Suppressor macrophage treated with lipopolysaccharide for 1 hour (primary cell): ENCODE measurements at places on chromosomes 2 and 18.

DNA sequence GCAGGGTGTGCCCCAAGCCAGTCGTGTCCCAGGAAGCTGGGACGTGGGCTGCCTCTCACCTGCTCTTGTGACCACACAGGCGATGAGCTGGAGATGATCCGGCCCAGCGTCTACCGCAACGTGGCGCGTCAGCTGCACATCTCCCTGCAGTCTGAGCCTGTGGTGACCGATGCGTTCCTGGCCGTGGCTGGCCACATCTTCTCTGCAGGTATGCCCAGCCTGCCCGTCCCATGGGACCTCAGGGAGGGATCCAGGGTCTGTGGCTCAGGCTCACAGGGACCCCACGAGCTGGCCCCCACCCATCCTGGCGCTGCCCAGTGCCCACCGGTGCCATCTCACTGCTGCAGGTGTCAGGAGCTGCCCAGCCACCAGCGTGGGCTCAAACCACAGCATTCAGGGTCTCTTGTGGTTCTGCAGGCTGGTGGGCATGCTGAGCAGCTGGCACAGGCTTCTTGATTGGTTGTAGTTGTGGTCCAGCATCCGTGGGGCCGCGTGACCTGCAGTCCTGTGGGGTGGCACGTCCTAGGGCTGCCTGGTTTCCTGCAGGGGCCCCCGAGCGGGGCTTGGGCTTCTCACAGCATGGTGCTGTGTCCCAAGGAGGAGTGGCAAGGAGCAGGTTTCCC is 3.8 kb downstream of the BOK start:
- no peak for DNase-seq

DNA sequence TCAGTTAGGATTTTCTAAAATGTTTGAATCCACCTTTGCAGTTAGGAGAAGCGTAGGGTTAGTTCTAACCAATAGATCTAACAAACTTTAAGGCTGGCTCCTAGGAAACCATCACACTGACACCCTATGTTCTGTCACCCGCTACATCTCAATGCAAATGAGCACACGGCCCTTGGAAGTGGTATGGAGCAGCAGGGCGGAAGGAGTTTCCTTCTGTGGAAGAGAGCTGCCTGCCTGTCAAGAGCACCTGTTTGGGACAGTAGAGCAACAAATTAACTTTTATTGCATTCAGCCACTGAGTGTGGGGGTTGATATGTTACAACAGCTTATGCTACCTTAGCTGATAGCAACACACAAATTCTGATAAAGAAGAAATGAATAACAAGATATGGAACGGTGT is 306.9 kb upstream of the RAB6C start:
- no peak for DNase-seq

GRCh38 chr2:30756051-30756719 is 51.1 kb downstream of the CAPN13 start:
- peak; percentile 4 for DNase-seq

DNA sequence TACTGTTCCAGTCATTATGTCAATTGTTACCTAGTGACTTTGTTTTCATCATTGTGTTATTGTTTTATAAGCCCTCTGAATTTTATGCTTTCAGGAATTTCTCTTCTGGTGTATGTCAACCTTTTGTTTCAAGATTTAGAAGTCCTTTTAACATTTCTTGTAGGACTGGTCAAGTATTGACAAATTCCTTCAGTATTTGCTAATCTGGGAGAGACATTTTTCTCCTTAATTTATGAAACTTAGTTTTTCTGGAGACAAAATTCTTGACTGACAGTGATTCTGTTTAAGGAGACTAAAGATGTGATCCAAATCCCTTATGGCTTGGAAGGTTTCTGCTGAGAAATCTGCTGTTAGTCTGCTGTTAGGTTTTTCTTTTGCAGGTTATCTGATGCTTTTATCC is 84.9 kb upstream of the NT5C1B start:
- DNase-seq = no peak

GRCh38 chr18:51153659-51154371 is 43.7 kb downstream of the MEX3C start:
- no peak for DNase-seq

DNA sequence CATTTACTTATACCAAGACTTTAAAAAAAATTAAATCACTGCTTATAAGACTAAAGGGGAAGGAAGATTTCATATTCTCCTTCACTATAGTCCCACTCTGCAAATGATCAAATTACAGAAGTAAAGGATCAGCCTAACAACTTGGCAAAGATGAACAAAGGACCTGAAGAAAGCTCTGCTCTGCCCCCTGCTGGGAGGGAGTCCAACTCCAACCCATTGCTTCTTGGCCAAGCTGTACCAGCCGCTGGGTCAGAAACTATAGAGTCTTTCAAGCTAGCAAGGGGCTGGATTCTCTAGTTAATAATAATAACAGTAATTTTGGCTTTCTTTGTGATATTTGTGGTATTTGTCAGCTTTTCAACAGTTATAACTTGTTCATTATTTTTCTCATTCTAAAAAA is 927.0 kb upstream of the CRIM1 start:
- peak; percentile 29 for DNase-seq

DNA sequence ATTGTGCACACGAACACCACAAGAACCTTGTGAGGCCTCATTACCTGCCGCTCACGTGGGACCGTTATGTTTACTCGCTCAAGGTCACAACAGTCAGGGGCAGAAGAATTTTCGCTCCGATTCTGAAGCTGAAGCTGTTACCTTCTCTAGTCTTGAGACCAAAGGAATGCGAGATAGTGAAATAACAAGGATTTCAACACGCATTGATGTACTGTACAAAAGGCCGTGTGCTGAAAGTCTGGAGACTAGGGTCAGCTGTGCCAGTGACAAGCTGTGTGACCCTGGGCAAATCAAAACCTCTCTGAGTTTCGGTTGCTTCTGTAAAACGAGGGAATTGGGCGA is 583 bp downstream of the NEMP2 start:
- no peak for DNase-seq

- DNase-seq = no peak
Measured at GRCh38 chr2:85607268-85608215, 4.3 kb downstream of the C2orf68 start.

DNA sequence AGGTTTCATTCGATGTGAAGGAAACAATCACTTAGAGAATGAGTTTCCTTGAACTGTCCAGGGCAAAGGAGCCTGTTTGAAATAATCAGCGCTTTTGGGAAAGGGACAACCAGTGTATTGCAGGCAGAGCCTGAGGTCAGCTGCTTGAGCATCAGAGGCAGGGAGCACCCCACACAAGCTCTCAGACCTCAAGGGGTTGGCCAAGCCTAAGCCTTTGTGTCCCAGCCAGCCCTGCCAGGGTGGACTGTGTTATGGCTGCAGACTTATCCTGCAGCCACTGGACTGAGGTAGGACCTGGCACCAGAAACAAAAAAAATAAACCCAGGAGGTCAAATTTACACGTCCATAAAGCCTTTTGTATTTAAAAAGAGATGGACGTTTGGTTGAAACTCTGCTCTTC is 228.3 kb downstream of the SEPTIN10 start:
- DNase-seq = no peak

DNA sequence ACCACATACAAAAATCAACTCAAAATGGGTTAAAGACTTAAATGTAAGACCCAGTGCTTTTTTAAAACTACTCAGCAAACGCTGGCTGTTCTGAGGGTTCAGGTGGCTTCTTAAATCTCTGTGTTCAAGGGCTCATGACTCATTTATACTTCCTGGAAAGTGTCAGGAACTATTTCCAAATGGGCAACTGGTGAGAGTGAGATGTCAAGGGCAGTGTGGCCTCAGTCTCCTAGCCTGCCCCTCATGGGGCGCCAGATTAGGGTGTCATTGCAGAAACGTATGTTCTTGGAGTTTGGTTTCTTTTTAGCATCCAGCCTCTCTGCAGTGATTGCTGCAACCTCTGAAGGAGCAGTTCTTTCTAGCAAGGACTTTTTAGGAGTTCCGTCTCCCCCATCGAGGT is 485.4 kb downstream of the TNS1 start:
- DNase-seq = peak; percentile 26

DNA sequence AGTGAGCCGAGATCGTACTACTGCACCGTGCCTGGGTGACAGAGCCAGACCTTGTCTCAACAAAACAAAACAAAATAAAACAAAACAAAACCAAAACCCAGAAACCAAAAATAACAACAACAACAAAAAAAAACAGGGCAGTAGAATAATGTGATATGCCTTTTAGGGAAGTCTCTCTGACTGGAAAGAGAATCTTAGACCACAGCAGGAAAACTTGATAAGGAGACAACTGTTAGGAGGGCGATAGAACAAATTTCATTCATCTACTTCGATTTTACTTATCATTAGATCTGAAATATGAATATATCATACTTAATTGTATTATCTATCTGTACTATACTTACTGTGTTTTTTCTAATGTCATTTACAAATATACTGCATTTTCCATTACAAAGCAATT is 109.0 kb upstream of the CNTNAP5 start:
- no peak for DNase-seq

DNA sequence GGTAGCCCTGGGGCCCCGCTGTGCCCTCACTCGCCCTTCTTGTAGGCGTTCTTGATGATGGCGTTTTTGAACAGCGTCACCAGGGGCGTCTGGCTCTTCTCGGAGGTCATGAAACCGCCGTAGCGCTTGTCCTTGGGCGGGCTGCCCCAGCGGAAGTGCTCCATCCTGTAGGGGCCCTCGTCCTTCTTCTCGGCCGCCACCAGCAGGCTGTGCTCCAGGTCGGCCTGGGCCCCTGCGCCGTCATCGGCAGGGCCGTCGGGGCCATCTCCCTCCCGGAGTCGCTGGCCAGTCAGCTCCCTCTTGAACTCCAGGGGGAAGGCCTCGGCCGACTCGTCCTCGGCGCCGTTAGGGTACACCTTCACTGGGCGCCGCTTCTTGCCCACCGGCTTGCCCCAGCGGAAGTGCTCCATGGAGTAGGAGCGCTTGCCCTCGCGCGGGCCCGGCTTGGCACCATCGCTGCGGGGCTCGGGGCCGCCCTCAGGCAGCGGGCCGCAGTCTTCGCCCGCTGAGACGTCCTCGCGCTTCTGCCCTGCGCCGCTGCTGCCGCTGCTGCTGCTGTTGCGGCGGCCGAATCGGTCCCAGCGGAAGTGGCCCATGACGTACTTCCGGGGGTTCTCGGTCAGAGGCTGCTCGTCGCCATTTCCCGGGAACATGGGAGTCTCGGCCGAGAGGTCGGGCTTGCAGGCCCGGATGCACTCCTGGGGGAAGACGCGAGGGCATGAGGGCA is 7.2 kb downstream of the POMC start:
- peak; percentile 36 for DNase-seq
